ENCODE measurements at places on chromosomes 7 and 10.

DNA sequence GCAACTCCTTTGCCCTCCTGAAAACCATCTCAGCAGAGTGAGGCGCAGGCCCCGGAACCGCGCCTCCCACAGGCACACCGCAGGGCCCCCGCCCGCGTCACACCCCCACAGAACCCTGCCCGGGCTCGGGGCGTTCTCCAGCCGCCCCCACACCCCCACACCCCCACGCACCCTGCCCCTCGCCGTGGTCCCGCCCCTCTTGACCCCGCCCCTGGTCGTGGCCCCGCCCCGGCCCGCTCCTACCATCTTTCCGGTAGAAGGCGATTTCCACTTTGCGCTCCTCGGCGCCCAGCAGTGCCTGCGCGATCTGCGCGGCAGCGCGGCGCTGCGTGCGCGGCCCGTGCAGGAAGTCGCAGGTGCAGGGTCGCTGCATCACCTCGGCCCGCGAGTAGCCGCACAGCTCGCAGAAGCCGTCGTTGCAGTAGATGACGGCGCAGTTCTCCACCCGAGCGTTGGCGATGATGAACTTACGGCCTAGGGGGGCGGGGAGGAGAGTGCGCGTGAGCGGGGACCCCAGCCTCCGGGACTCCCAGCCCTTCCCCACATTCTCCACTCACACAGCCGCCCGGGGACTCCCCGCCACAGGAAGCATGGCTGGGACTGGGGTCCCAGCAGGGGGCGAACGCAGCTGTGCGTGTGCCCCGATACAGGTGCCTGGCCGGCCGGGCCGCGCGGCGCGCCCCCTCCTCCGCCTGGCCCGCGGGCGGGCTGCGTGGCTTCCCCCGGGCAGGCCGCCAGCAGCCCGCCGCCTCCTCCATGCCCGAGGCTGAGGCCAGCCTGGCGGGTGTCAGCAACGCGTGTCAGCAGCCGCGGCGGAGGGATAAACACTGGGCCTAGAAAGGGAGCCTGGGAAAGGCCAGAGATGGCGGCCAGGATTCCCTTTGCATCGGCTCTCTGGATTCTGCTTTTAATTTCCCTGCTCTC is 3.4 kb downstream of the KCNH2 start:
- DNase-seq, result no peak

GRCh38 chr10:53358536-53358935 is 586.0 kb upstream of the MBL2 start:
- DNase-seq, result no peak

DNA sequence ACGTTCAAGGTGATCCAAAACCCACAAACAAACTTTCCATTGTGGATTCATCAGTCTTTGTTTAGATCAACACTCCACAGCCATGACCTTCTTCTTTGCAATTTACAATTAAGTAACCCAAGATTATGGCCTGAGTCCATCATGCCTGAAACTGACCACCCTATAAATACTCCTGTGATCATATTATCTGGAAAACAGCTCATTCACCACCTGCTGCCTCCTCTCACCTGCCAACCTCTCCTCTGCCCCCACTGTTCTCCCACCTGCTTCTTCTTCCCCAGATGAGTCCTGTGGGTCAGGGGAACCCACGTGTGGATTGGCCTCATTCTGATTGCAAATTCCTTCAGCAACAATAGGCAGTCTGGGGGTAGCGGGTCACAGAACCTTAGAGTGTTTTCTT is 81.4 kb downstream of the ABLIM1 start:
- no peak for DNase-seq

GRCh38 chr7:151678227-151678604 is 158.5 kb upstream of the RHEB start:
- no peak for DNase-seq

DNA sequence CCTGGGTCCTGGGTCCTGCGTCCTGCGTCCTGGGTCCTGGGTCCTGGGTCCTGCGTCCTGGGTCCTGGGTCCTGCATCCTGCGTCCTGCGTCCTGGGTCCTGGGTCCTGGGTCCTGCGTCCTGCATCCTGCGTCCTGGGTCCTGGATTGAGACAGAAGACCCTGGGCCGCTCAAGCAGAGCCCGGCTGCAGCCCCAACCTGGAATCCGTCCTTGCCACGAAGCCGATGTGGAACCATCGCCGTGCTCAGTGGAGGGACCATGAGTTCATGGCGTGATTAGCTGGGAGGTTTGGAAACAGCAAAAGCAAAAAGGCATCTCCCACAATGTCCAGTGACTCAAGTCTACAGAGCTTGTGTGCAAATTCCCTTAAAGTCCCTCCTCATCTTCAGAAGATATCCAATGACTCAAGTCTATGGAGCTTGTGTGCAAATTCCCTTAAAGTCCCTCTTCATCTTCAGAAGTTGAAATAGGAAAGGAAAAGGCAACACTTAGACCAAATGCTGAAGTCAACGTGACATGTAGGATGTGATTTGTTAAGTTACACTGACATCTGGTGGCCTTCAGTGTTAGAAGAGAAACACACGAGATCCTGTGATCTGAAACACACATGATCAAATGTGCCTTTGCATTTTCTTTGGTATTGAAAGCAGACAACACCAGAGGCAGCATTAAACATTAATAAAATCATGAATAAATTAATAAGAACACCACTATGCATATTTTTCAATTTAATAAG is 179.9 kb downstream of the PTPRN2 start:
- no peak for DNase-seq

DNA sequence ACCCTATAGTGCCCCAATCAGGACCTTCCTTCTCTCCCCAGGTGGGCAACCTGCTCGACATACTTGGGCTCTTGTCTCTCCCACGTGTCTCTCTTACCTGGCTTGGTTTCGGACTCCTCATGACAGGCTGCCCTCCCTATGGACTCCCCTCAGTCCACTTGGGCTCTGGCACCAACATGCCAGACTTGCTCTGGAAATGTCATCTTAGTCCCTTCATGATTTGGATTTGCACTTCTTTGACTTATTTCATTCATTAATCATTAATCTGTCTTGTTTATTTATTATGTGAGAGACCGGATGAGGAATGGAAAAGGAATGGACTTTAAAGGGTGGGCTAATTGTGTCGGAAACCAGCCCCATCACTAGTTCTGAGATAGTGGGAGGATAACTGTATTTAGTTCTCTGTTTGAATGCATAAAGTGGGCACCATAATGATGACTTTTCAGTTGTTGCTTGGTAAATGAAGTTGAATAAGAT is 108.0 kb downstream of the SND1 start:
- no peak for DNase-seq

DNA sequence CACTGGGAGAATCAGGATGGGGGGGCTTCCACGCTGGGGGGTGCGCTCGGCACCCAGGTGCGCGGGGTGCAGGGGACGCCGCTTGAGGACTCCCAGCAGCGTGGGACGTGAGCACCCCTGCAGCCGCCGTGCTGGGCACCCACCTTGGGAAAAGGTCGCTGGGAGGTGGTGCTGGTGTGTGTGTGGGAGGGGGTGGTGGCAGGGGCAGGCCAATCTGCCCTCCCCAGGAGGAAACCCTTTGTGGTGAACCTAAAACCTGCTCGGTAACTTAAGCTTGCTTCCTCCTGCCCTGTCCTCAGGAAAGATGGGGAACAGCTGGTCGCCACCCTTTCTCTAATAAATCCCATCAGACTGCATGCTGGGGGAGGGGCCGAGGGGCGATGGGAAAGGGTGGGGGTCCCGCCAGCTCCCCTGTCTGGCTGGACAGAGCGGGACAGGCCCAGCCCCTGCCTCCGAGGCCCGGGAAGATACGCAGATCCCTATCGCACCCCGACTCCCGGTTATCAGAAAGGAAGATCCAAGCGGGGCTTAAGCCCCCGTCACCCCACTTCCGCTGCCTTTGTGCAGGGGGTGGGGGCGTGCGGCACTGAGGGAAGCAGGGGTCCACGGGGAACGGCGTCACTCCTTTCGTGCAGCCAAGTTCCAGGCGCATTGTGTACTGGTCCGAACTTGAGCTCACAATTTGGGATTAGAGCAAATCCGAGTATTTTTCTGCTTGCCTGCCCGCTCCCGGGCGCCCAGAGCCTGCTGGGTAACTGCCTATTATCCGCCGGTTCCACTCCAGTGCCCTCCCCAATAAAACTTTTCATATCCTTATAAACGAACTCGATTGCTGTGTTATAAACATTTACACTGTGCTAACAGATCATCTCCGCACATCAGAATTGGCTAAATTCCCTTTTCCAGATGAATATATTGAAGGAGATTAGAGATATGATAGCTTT is 64.6 kb downstream of the UNCX start:
- DNase-seq, result no peak

DNA sequence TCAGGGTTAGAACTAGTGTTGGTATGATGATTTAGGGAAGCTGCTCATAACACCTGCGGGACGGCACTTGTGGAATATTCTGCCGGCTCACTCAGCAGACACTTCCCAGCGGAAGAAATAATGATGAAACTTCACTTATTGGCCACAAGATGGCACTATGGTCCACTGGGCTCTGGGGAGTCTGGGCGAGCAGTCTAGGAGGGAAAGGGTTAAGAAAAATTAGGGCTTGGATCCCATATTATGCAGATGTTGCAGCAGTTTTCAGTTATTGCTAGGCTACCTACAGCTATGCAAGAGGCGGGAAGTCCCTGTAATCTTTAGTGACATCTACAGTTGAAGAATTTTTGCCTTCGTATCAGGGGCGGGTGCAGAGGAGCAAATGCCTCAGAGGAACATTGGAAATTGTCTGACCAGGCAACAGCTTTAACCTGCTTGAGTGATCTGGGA is 238.7 kb upstream of the PRSS58 start:
- peak; percentile 20 for DNase-seq

- no peak for DNase-seq
These were observed 30.6 kb downstream of the RPA3 start for GRCh38 chr7:7687800-7688199.

DNA sequence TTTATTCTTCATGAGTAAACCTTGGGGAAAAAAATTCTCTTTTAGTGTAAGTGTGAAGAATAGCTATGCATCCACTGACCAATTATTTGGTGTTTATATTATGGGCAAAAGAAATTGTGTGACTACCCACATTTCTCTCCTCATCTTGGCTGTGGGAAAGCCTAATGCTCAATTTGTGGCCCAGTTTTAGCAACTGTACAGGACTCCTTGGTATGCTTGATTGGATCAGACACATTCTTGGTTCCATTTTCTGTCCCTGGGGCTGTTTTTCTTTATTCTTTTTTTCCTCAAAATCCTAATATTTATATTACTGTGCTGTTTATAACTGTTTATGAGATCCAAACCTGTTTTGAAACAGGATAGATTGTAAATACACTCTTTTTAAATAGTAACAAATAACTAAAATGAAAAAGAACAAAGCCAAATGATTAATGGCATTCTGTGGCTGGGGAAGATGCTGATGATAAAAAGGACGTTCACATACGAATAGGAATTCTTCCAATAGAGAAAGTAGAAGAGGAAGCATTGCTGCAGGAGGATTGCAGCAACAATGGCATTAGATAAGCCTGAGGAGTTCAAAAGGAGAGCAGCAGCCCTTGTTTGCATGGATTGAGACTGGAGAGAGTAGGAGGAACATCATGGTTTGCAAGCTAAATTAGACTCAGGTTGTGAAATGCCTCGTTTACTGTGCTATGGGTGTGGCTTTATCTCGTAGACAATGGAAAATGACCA is 580.5 kb downstream of the INHBA start:
- DNase-seq, result no peak

GRCh38 chr7:44622342-44623151 is 16.1 kb downstream of the OGDH start:
- DNase-seq, result no peak

- DNase-seq, result no peak
These were observed 82.9 kb downstream of the PRTFDC1 start for GRCh38 chr10:24869354-24870015.

DNA sequence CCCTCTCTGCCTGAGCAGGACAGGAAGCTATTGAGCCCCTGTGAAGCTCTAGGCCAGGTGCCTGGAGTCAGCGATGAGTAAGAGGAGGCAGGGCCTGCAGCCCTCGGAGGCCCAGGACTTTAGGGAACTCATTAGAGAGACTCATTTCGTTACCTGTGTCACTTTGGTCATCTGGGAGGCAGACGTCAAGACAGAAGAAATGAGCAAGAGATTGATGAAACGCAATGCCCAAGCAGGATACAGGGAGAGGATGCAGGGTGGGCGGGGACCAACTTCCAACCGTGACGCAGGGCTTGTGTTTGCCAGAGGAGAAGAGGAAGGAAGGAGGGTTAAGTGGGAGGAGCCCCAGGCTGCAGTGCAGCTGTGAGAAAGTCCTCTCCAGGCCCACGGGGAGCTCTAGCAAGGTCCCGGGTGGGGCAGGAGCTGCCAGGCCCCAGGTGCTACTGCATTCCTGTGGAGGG is 26.4 kb upstream of the GNA12 start:
- DNase-seq, result peak; percentile 48

- no peak for DNase-seq
These were observed 257.1 kb downstream of the GLI3 start for GRCh38 chr7:41979834-41980307.

DNA sequence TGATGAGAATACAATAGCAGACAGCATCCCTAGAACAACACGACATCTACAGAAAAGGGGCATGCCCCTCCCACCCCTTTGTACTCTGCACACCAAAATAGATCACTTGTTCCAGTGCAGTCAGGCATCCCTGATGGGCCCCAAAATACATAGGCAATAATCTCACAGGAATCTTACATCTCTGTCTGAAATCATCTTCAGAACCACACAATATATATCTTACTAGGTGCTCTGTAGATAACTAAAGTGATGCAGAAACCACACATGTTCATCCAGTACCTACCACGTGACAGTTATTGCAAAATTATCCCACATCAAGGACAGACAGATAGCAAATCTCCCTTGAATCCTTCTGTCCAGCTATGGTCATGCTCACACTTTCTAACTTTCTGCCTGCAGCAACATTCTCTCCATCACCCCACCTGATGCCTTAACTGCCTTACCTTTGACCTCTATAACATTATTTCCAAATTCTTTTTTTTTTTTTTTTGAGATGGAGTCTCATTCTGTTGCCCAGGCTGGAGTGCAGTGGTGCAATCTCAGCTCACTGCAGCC is 30.7 kb downstream of the ST8SIA6 start:
- no peak for DNase-seq

- DNase-seq, result peak; percentile 49
These were observed 74.3 kb downstream of the SAMD9 start for GRCh38 chr7:93043385-93043985.

GRCh38 chr7:68892236-68892635 is 706.0 kb upstream of the AUTS2 start:
- DNase-seq, result no peak

DNA sequence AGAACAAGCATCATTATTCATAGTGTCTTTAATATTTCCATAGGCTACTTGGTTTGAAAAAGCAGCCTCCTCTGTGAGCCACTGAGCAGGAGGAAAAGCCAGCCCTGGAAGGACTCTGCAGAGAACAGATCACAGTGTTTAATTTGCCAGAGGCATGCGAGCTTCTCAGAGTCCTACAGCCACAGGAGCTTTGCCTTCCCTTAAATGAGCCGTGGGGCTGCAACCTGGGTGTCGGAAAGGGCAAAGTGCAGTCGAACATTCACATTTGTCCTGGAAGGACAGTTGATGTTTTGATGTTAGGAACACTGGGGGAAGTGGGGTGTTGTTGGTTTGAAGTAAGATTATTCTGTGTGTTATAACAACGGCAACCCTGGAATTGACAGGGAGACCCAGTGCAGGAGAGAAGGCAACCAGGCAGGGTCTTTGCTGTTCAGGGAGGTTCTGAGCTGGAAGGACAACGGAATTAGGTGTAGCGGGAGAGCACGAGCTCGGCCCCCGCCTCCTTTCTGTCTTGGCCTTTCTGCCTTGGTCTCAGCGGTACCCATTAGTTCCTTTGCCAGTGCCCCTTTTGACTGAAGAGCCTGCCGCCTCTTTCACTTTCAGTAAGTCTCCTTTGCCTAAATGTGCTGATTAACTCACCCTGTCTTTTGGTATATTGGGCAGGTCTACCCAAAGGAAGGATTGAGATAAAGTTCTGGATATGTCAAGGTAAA is 192.3 kb upstream of the PITRM1 start:
- DNase-seq, result no peak

- no peak for DNase-seq
These were observed 192.6 kb upstream of the LYZL2 start for GRCh38 chr10:30821994-30822692.
